ENCODE measurements at places on chromosomes 11 and 22.

- DNase-seq, result peak; percentile 40
Observed at GRCh38 chr11:46675288-46675851, 25.0 kb downstream of the ARHGAP1 start.

DNA sequence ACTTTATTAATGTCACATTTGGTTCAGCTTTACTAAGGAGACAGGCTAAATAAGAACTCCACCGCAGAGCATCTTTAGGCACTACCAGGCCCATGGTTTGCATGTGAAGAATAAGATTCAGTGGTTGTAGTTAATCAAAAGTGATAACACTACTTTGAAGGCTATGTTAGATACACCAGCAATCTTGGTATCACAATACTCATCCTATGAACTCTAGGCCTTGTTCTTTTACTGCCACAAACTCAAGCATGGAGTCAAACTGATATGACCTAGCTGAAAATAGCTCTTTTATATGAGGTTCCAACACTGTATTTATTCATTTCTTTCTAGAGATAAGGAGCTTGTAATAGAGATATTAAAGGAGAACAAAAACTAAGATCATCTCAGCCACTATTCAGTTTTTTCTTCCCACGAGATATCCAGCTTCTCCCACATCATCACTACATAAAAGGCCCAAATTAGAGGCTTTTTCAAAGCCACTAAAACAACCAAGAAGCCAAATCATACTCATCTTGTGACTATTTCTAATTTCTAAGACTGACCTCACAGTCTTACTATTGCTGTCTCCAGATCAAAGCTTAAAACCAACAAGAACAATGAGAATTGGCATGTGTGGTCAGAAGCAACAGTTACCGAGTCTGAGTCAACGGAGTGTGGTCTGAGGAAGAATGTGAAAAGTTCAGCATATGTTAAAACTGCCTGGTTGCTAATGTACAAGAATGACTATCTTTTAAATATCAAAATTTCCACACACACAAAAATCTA is 25.1 kb upstream of the GUCY1A2 start:
- DNase-seq, result no peak

GRCh38 chr11:116640641-116641402 is 132.0 kb downstream of the BUD13 start:
- no peak for DNase-seq

- DNase-seq, result no peak
Observed at GRCh38 chr11:82671451-82671850, 62.2 kb downstream of the FAM181B start.

GRCh38 chr11:75425422-75425821 is 7.6 kb downstream of the KLHL35 start:
- no peak for DNase-seq

DNA sequence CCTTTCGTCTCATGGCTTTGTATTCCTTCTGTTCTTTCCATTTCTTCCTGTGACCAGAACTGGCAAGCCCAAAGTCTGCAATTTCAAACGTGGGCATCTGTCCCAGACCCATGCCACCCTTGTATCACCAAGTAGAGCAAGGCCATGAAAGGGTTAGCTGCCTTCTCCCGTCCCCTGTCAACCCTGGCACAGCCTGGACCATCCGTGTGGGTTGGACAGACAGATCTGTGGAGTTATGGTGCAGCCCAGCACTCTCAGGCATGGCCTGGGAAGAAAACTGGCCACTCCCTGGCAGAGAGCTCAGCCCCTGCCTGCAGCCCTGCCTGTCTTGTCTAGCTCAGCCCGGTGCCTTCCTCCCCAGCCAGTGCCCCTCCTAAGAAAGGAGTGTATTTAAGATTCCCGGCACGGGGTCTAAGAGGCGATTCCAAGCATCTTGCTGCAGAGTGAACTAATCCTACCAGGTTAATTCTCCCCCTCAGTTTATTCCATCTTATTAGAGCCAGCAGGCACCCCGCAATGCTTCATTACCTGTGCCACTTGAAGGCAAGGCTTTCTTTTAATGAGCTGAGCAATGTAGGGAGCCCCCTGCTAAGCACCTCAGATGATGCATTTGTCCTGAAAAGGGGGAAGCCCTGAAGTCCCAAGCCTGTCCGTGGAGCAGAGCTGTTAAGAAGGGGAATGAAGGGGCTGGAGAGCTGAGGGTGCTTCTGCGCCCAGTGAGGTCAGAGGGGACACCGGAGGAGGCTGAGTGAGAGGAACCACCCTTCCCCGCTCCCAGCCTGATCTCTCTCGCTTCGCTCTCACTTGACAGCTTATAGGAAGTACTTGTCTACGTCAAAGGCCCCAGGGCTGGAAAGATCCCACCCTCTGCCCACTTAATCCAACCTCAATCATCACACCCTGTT is 130.6 kb downstream of the SPATA19 start:
- no peak for DNase-seq

- peak; percentile 84 for DNase-seq
Observed at GRCh38 chr11:107018902-107019493, 722 bp upstream of the GUCY1A2 start.

GRCh38 chr22:22156716-22157347 is 87.8 kb upstream of the VPREB1 start:
- peak; percentile 36 for DNase-seq

- DNase-seq, result no peak
Observed at GRCh38 chr22:28143961-28144745, 225.1 kb upstream of the PITPNB start.

DNA sequence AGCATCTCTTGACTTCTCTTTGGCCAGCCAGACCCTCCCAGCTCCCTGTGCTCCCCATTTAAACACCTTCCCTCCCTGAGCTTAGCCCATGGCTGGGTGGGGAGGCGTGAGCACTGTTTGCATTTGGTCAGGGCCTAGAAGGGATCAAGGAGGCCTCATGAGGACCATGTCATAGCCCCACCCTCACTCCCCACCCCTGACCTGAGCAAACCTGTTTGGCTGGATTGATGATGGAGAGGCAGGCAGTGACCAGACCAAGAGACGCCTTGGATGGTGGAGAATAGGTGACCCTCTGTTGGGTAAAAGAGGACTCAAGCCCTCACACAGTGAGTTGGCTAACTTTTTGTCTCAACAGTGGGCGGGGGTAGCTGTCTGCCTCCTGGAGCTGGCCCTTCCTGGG is 49.9 kb downstream of the ST3GAL4 start:
- DNase-seq, result no peak

GRCh38 chr22:30882184-30882717 is 86.3 kb downstream of the MORC2 start:
- DNase-seq, result no peak

DNA sequence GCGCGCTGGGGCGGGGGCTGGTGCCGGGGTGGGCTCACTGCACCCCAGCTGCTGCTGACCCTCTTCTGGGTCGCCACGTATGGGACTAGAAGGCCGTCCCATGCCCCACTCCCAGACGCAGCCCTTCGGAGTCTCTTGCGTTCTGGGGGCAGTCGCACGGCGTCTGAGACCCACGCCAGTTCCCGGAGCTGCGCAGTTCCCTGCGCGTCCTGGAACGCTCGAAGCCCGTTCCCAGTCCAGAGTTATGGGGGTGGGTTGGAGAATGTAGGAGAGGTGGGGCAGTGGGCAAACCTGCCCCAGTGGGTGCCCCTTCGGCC is 375 bp downstream of the LAYN start:
- peak; percentile 36 for DNase-seq

GRCh38 chr22:19169002-19169946 is 9.3 kb downstream of the SLC25A1 start:
- no peak for DNase-seq

DNA sequence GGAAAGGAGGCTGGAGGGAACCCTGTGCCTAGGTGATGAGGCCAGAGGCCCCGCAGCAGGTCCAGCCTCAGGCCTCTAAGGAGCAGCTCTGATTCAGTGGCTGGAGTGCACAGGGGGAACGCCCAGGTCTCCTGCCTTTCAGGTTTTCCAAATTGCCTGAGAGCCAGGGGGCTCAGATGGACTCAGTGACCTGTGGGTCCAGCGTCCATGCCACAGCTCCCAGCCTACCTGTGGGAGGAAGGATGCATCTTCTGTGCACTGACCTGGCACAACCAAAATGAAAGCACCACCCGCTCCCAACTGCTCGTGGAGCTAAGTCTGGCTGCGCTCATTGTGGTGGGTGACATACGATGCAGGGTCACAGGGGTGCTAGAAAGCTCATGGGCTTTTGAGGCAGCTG is 82.8 kb downstream of the FEZ1 start:
- DNase-seq, result no peak

GRCh38 chr11:5611627-5612026 is 13.2 kb upstream of the TRIM34 start:
- DNase-seq, result no peak

GRCh38 chr22:39266398-39267030 is 21.7 kb upstream of the PDGFB start:
- DNase-seq, result no peak

DNA sequence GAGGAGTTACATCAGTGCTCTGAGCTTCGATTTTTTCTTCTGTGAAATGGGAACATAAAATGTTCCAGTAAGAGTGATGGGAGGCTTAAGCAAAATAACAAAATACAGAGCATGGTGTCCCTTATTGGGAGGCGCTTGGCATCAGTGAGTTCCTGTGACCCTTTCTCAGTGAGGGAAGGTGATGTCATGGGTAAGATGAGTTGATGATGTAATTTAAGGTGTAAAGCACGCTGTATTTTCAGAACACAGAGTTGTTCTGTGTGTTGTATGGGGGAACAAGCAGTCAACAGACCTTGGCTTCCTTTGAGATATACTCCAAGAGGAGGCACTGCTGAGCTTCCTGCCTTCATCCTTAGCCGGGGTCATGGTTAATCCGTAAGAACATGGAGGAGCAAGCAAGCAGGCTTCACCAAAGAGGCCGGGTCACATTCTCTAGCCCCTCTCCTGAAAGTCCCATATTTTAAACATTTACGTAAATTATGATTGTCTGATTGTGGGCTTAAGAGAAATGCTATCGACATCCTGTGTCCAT is 266.7 kb downstream of the LARGE1 start:
- no peak for DNase-seq

DNA sequence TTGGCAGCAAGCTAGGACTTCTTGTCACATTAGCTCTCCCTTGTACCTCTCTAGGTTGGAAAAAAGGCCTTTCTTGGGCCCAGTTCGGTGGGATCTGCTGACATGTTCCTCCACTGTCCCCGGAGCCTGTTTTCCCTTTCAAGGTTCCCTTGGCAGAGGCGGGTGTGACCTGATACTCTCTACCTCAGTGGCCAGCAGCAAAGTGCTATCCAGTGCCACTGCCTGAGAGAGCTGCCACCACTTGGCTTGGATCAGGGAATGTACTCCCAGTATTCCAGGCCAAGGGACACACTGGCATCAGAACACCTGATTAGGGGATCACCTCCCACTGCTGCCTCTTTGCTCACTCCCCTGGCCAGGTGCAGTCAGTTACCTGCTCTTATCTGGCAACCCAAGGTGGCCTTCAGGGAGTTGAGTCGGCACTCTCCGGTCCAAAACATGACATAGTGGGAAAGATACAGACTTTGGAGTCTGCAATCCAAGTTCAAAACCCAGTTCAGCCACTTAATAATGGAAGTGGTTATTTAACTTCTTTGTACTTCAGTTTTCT is 17.8 kb upstream of the NAV2 start:
- DNase-seq, result no peak

GRCh38 chr11:15048616-15049015 is 24.8 kb upstream of the CALCB start:
- DNase-seq, result no peak

GRCh38 chr11:1642288-1643145 is 12.9 kb downstream of the KRTAP5-5 start:
- no peak for DNase-seq

DNA sequence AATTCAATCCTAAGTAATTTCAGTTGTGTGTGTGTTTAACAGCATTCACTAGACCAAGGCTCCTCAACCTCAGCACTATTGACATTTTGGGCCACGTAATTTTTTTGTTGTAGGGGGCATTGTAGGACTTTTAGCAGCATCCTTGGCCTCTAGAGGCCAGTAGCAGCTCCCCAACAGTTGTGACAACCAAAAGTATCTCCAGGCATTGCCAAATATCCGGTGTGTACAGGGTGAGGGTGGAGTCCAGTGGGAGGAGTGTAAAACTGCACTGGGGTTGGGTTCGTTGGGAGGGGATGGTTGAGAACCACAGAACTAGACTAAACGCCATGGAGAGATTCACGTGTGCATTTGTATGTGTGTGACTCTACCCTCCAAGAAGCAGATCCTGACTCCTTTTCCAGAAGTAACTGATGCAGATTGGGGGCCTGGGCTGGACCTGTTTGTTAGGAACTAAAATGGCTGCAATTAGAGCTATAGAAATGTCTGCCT is 5.9 kb upstream of the PHF21A start:
- no peak for DNase-seq

DNA sequence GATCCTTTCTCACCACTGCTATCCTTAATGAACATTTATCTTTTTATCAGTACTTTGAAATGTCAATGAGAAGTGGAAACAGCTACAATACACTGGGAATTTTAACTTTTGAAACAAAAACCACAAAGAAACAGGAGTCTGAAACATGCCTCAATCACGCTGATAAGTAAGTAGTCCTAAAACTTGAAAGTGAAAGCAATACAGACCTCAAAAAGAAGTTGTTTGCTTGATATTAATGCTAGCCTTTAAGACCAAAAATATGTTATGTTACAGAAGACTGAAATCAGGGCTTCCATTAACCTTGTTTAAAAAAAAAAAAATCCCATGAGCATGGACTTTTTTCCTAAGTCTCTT is 21.3 kb downstream of the PHF21A start:
- DNase-seq, result no peak

DNA sequence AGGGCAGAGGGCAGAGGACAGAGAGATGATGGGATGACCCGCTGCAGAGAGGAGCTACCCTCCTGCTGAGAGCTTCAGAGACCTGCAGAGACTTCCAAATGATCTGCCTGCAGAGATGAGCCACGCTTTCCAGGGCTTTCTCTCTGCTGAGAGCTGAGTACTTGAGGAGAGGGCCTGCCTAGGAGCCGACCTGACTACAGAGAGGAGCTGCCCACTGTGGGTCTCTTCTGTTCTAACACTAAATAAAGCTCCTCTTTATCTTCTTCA is 45.9 kb upstream of the SC5D start:
- DNase-seq, result no peak

DNA sequence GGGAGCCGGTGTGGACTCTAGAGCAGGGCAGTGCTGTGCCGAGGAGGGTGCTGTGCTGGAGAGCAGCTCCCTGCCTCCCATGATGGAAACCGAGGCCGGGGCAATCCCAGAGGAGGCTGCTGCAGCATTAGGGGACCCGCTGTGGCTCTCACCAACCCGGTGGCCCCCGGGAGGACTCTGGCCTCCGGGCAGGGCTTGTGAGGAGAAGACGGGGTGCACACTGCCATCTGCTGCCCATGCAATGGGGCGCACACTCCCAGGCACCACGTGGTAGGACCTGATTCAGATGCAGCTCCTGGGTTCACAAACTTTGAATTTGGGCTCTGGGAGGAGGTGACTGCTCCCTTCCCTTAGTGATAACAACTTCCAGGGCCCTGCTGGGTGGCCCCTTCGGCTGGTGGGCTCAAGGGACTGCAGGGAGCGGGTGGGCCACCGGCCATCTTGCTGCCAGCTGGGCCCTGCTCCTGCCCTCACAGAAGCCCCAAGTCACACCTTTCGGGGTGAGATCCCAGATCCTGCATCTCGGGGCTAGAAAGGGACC is 93.8 kb upstream of the FGF3 start:
- DNase-seq, result no peak

GRCh38 chr11:26753723-26754504 is 32.1 kb upstream of the SLC5A12 start:
- DNase-seq, result peak; percentile 80

Data from hindlimb muscle (tissue), 1 donor.